ENCODE measurements at places on chromosomes 2 and 18. TPM values are rescaled to one million over a fixed set of nuclear protein-coding genes. Genes with fewer than 3 reads are reported as not detected.

The RNF152 gene
- total RNA-seq: 15.4 TPM

The TMEFF2 gene
- 0.22 TPM for total RNA-seq

The CDH2 gene
- 107 TPM for total RNA-seq

The CNGA3 gene
- not detected for total RNA-seq

The SERPINB13 gene
- total RNA-seq: not detected

The KRTCAP3 gene
- not detected for total RNA-seq

The PEX13 gene
- 36.9 TPM for total RNA-seq

The UPP2 gene
- not detected for total RNA-seq

The DPP10 gene
- not detected for total RNA-seq

The ACVR1 gene
- 35.4 TPM for total RNA-seq

The PDE11A gene
- total RNA-seq: 0.33 TPM

The CD28 gene
- total RNA-seq: not detected

The MLPH gene
- 110 TPM for total RNA-seq

The DSC2 gene
- under 0.01 TPM for total RNA-seq

The AP1S3 gene
- 10.2 TPM for total RNA-seq

The MC5R gene
- total RNA-seq: not detected

The SERPINB11 gene
- not detected for total RNA-seq

The LOXL3 gene
- 28.0 TPM for total RNA-seq

The RAD51AP2 gene
- not detected for total RNA-seq

The EPB41L3 gene
- total RNA-seq: 8.7 TPM
